ENCODE measurements at places on chromosomes 1 and 21.

GRCh38 chr21:45802425-45802824 is 158.9 kb downstream of the PCBP3 start:
- DNase-seq = no peak

GRCh38 chr1:62159940-62160348 is 34.7 kb upstream of the L1TD1 start:
- DNase-seq = no peak

GRCh38 chr1:41005876-41006275 is 15.6 kb downstream of the SLFNL1 start:
- no peak for DNase-seq

- no peak for DNase-seq
Observed at GRCh38 chr1:160082487-160082886, 1.1 kb downstream of the KCNJ9 start.

- DNase-seq = no peak
Observed at GRCh38 chr1:218553197-218553596, 208.1 kb downstream of the TGFB2 start.

- DNase-seq = no peak
Observed at GRCh38 chr1:95889400-95889799, 655.4 kb downstream of the RWDD3 start.

DNA sequence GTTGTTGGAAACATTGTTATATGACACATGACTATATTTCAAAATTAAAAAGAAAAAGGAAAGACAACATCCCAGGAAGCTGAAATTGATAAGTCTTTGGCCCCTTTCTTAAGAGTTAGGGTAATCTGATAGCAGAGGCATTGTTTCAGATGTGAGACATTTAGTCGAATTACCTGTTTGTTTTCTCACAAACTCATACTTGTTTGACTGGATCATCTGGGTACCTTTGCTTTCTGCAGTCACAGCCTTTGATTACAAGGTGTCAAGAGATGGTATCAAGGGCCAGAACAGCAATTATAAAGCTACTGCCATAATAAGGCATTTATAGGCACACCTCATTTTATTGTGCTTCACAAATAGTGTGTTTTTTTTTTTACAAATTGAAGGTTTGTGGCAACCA is 136.3 kb downstream of the DUSP10 start:
- DNase-seq = no peak

DNA sequence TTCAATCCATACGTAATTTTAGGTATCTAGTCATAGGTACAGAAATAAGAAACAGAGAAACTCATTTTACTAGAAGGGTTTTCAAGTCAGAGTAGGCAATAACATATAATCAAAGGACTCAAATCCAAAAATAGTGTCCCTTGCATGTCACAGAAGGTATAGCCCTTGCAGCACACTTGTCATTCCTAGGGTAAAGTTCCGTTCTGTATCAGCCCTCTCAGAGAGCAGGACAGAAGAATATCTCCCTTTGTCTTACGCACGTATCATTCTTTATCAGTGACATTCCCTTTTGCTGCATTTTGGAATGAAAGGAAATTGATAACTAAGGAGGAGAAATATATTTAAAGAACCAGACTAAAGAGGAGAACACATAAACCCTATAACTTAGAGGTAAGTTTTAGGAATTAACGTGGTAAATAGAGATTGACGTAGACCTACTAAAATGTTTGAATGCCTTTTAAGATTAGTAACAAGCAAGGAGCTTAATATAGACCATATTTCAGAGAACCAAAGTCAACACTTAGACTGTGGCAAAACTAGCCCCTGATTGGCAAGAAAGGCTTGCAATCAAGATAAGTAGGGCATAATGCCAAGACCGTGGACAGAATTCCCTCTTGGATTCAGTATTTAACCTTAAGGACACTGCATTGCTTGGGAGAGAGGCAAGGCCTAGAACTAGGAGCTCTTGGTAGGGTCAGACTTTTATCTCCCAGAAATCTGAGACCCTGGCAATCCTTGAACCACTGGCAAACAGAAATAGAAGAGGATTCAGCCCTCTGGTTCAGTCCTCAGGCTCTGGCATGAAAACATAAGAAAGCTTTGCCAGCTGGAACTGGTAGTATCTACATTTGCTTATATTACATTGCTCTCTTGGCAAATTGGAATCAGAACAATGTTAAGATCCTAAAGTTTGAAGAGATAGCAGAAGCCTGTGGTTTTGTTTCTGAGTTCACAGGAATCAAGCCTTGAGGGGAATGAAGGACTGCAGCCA is 232.1 kb downstream of the ASTN1 start:
- DNase-seq = no peak

- no peak for DNase-seq
Observed at GRCh38 chr1:117664314-117664713, 58.5 kb downstream of the TENT5C start.

DNA sequence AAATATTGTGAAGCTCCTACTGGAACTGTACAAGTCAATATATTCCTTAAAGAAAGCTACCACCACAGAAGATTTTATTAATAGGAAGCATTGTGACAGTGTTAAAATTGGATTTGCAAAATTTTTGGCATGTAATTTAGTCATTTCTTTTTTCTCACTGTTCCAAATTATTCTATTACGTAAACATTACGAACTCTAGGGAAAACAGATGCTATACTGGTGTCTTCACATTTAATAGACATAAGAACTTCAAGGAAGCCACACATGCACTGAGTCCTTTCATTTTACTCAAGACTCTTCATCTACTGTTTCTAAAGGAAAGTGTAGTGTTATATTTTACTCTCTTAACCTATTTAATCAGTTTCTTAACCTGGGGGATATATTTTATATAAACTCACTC is 135.4 kb downstream of the HMCN1 start:
- DNase-seq = no peak

DNA sequence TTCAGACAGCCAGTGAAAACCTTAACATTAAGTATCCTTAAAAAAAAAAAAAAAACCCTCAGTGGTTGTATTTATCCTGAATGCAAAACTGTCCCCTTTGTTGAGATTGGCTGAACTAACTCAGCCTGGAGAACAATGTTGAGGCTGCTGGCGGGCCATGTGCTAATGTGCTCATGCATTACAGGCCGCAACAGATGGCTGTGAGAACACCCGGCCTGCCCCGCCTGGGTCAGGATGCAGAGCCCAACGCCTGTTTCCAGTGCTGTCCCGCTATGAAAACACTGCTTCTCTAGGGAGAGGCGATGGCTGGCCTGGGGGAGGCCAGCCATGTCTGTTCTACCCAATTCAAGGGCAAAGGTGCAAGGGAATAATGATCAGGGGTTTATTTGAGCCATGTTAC is 13.8 kb downstream of the OLIG2 start:
- no peak for DNase-seq

DNA sequence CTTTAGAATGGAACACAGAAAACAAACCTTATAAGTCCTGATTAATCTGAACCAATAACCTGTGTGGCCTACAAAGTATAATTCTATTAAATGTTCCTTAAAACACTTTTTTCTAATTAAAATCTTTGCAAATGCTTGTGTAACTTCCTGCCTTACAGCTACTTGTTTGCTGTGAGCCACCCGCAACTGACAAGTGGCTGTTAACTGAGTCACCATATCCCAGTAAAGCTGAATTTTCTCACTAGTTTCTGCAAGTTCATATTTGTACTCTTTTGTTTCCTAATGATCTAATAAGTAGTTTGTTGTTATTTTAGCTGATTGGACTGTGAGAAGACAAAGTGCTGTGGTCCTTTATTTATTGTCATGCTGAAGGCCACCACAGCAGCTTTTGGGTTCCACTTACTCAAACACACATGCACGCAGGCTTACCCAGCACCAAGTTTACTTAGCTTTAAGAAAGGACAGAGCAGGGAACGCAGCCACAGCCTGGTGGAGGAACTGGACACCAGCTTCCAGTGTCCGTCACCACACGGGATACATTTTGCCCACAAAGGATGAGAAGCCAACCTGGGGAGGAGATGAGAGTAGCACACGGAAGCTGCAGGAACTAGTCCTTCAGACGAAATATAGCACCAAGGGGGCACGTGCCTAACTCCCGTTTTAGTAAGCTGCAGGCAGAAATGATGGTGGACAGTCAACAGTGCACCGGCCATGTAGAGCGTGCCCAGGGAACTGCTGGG is 47.8 kb downstream of the LCA5L start:
- no peak for DNase-seq

- DNase-seq = no peak
Observed at GRCh38 chr1:202958544-202959275, 598 bp upstream of the ADIPOR1 start.

DNA sequence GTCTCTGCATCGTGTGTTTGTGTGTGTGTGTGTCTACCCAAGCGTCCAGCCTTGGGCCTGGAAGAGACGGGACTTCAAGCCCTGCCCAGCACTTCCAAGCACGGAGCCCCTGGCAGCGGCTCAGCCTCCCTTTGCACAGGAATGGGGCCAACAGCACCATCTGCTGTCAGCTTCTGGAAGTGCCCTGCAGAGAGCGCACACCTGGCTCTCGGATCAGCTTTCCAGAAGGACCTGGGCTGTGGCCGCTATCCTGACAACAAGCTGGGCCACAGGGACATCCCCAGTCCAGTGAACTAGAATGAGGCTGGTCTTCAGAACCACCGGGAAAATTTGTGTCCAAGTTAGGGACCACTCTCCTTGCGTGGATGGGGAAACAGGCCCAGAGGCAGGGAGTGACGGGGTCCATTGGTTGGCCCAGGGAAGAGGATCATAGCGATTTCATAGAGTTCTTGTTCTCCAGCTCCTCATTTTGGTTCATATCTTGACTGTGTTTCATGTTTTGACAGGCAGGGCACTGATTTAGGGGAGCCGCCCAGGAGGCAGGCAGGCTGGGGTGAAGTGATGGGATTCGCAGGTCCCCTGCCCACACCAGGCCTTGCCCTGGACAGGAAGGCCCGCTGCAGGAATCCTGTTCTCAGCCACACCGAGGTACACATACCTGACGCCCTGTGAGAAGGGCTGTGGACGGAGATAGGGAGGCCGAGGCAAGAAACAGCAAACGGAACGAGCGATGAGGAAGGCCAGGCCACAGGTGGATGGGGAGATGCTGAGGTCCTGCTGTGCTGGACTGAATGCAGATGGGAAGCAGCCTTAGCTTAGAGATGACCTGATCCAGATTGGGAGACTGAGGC is 38.4 kb downstream of the TAS1R2 start:
- DNase-seq = peak; percentile 55

DNA sequence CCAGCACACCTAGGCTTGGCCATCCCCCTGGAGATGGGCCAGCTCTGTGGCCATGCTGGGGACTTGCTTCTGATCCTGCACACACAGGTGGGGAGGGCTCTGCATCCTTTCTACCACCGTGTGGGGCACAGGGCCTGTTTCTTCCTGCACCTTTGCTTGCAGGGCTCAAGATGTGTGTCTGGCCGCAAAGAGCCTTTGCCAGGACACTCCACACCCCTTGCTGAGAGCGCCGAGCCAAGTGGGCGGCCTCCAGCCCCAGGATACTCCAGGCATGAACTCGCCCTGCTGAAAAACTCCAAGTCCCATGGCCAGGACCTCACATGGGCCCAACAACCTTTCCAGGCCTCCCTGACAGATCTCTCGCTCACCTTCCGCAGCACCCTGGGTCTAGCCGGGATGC is 11.6 kb upstream of the GPR153 start:
- no peak for DNase-seq

DNA sequence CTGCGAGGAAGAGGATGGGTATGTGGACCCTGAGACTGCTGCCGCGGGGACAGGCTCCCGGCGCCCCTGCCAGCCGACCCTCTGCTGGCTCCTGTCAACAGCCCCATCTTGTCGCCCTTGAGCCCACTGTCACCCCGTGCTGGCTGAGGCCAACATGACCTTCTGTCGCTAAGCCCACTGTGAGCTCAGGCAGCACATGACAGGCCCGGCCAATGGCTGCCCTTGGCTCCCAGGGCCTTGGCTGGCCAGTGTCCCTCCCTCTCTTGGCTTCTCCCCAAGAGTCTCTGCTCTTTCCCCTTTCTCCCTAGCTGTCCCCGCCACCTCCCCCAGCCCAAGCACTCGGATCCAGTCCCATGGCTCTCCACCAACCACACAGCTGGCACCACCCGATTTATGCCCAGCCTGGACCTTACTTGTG is 3.5 kb downstream of the PEX10 start:
- no peak for DNase-seq

DNA sequence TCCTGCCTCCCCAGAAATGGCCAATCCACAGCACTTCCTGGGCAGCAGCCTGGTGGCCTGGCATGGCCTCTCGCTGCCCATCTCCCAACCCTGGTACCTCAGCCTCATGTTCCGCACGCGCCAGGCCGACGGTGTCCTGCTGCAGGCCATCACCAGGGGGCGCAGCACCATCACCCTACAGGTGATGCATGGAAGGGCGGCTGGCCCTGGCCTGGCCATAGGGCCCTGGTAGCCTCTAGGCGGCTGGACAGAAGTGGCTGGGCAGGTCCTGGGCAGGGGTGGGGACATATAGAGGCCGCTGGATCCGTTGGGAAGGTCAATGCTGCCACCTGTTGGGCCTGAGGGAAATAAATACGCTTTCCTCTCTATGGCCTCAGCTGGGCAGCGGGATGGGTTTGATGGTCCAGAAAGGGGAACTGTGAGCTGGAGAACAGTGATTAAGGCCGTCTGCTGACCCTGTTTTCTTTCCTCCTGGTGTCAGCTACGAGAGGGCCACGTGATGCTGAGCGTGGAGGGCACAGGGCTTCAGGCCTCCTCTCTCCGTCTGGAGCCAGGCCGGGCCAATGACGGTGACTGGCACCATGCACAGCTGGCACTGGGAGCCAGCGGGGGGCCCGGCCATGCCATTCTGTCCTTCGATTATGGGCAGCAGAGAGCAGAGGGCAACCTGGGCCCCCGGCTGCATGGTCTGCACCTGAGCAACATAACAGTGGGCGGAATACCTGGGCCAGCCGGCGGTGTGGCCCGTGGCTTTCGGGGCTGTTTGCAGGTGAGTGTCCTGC is 14.4 kb downstream of the CELSR2 start:
- DNase-seq = peak; percentile 91

GRCh38 chr21:33339918-33340317 is 15.1 kb downstream of the IFNAR1 start:
- no peak for DNase-seq

GRCh38 chr1:116453481-116453880 is 80.4 kb downstream of the ATP1A1 start:
- DNase-seq = no peak

- no peak for DNase-seq
Observed at GRCh38 chr21:45049714-45050344, 24.6 kb upstream of the ADARB1 start.

GRCh38 chr1:169234780-169235179 is 128.3 kb downstream of the ATP1B1 start:
- no peak for DNase-seq

DNA sequence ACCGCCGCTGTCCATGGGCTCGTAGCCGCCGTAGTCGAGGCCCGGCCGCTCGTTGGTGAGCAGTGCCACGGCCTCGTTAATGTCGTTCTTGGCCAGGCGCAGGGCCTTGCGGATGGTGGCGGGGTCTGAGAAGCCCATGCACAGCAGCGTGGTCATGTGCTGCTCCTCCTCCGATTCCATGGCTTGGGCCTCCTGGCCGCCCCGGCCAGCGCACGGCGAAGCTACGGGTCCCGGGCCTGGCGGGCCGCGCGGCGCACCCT is 300 bp downstream of the USP24 start:
- peak; percentile 39 for DNase-seq

- DNase-seq = no peak
Observed at GRCh38 chr1:108949044-108949443, 14.2 kb downstream of the CLCC1 start.
